ENCODE measurements at places on chromosomes 7 and 10. TPM values are rescaled to one million over a fixed set of nuclear protein-coding genes. Genes with fewer than 3 reads are reported as not detected.

- H3K36me3 ChIP-seq, result no peaks in the 10 kb centered on the region
- no peak for DNase-seq
- H3K4me1 ChIP-seq, result no peaks in the 10 kb centered on the region
- H3K4me3 ChIP-seq, result peak within 1 kb of the TSS; percentile 27
- H3K27me3 ChIP-seq, result peaks cover 5% of the 10 kb centered on the region
Measured at GRCh38 chr7:35253710-35254495, at the start of gene TBX20. Gene TBX20, minus strand, starts transcription at chr7:35254100. Its CDS starts 480 bp downstream, at chr7:35253620.

DNA sequence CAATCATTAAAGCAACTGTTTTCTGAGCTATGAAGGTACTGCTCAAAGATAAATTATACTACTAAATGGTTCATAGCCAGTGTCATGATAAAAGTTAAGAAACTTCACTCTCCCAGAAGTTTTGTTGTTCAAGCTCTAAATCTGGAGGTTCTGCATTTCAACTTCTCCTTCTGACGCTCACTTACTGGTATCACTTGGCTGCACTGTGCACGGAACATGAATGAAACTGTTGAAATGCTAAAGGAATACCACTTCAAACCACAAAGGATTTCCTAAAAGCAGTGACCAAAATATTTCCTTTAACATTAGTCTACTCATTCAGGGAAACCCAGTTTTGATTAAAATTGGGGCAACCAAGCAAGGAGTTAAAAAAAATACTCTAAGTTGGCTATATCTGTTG lies 93.6 kb downstream of the UBE2H start:
- no peak overlapping the region for H3K4me3 ChIP-seq
- no peak overlapping the region for H3K27ac ChIP-seq
- no peaks in the 10 kb centered on the region for H3K27me3 ChIP-seq
- DNase-seq, result no peak
- H3K4me1 ChIP-seq, result no peaks in the 10 kb centered on the region

ETV1 gene
- total RNA-seq, result 3.3 TPM

- H3K4me1 ChIP-seq, result no peaks in the 10 kb centered on the region
- H3K27ac ChIP-seq, result no peak overlapping the region
- no peak for DNase-seq
- no peaks in the 10 kb centered on the region for H3K36me3 ChIP-seq
- H3K4me3 ChIP-seq, result no peak overlapping the region
Measured at GRCh38 chr10:17682236-17682946, 38.4 kb downstream of the STAM start.

DNA sequence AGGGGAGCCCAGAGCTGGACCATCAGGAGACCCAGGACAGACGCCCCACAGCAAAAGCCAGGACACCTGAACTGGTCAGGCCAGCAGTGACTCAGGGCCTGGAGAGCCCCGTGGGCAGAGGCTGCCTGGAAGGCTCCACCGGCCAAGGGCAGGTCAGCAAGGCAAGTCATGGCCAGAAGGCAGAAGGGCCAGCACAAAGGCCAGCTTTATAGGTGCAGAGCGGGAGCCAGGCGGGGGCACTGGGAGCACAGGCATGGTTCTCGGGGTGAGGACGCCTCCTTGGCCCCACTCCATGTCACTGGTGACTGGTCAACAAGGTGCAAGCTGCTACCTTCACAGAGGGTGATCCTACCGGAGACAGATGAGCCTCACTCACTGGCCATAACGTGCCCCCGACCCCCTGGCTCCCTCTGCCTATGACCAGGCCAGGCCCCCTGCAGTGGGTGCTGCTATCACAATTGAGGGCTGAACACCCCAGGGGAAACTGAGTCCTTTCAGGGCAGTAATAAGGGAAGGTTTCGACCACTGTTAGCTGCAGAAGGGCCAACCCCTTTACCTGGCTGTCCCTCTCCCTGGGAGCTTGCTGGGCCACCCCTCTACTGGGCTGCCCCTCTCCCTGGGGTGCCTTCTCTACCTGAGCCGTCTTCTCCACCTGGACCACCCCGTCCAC lies 317.4 kb downstream of the PTPRN2 start:
- no peaks in the 10 kb centered on the region for H3K27me3 ChIP-seq
- no peaks in the 10 kb centered on the region for H3K36me3 ChIP-seq
- no peak overlapping the region for H3K27ac ChIP-seq
- no peaks in the 10 kb centered on the region for H3K4me1 ChIP-seq
- no peak for DNase-seq

- no peaks in the 10 kb centered on the region for H3K4me1 ChIP-seq
- no peaks in the 10 kb centered on the region for H3K36me3 ChIP-seq
- no peak overlapping the region for H3K27ac ChIP-seq
- no peaks in the 10 kb centered on the region for H3K27me3 ChIP-seq
Measured at GRCh38 chr7:137395420-137395819, 51.9 kb upstream of the PTN start.

DNA sequence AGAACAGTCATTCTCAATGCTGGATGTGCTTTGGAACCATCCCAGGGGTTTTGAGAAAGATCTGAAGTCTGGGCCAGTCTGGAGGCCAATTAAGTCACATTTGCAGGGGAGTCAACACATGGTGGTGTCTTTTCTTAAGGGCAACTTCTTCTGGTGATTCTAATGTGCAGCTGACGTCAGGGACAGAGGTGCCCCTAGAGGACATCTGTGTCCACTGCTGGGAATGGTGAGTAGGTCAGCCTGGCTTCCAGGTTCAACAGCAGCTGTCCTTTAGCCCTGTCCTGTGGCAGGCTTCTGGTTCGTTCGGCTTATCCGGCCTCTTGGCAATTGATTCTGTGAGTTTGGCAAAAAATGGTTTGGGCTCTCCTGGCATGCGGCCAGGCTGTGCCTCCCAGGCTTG lies 269.7 kb upstream of the HABP2 start:
- H3K4me3 ChIP-seq, result no peak overlapping the region
- no peaks in the 10 kb centered on the region for H3K36me3 ChIP-seq
- H3K27me3 ChIP-seq, result no peaks in the 10 kb centered on the region
- no peaks in the 10 kb centered on the region for H3K4me1 ChIP-seq
- no peak overlapping the region for H3K27ac ChIP-seq

- no peak overlapping the region for H3K27ac ChIP-seq
- H3K27me3 ChIP-seq, result no peaks in the 10 kb centered on the region
- H3K4me1 ChIP-seq, result no peaks in the 10 kb centered on the region
- no peak overlapping the region for H3K4me3 ChIP-seq
- no peak for DNase-seq
- no peaks in the 10 kb centered on the region for H3K36me3 ChIP-seq
Measured at GRCh38 chr7:1562597-1563051, 6.6 kb upstream of the TMEM184A start.

- H3K4me1 ChIP-seq, result no peaks in the 10 kb centered on the region
- H3K27ac ChIP-seq, result no peak overlapping the region
- no peaks in the 10 kb centered on the region for H3K27me3 ChIP-seq
- no peak for DNase-seq
- H3K36me3 ChIP-seq, result no peaks in the 10 kb centered on the region
Measured at GRCh38 chr7:112994656-112995055, 92.0 kb downstream of the GPR85 start.

CCDC136 gene
- not detected for total RNA-seq

FEZF1 gene
- not detected for total RNA-seq

- H3K27me3 ChIP-seq, result no peaks in the 10 kb centered on the region
- no peak for DNase-seq
- H3K4me3 ChIP-seq, result no peak overlapping the region
- no peaks in the 10 kb centered on the region for H3K36me3 ChIP-seq
Measured at GRCh38 chr10:631266-631665, 58.2 kb downstream of the DIP2C start.

ELFN1 gene
- total RNA-seq, result 6.8 TPM

GRCh38 chr10:120205368-120206018 lies 251.5 kb upstream of the PLPP4 start:
- no peaks in the 10 kb centered on the region for H3K36me3 ChIP-seq
- no peak for DNase-seq
- no peaks in the 10 kb centered on the region for H3K27me3 ChIP-seq
- no peaks in the 10 kb centered on the region for H3K4me1 ChIP-seq

- no peak overlapping the region for H3K4me3 ChIP-seq
- no peaks in the 10 kb centered on the region for H3K27me3 ChIP-seq
- no peak for DNase-seq
- H3K4me1 ChIP-seq, result no peaks in the 10 kb centered on the region
Measured at GRCh38 chr10:96470116-96470743, 43.5 kb downstream of the TLL2 start.

DNA sequence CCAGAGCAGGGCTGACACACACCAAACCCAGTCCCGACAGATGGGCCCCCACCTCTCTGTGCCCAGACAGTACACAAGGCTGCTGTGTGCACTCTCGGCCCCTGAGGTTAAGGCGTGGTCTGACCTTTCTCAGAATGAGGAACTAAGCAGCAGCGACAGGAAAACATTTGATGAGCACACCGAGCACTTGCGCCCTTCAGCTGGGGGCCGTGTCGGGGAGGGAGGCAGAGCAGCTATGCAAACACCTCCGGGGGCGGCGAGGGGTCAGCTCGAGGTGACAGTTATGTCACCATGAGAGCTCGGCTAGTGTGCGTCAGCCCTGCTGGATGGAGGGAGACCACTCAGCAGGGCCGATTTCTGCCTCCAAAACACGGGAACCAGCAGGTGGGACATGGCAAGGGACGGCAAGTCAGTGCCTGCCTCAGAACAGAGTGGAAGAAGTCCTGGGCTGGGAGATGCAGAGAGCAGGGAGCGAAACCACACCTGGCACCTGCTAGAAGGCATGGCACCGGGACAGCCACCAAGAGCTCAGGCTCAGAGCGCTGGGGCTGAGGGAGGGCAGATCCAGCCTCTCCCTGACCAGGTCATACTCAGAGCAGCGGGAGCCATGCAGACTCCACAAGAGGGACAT lies 57.4 kb downstream of the CHST15 start:
- no peak overlapping the region for H3K27ac ChIP-seq

DNA sequence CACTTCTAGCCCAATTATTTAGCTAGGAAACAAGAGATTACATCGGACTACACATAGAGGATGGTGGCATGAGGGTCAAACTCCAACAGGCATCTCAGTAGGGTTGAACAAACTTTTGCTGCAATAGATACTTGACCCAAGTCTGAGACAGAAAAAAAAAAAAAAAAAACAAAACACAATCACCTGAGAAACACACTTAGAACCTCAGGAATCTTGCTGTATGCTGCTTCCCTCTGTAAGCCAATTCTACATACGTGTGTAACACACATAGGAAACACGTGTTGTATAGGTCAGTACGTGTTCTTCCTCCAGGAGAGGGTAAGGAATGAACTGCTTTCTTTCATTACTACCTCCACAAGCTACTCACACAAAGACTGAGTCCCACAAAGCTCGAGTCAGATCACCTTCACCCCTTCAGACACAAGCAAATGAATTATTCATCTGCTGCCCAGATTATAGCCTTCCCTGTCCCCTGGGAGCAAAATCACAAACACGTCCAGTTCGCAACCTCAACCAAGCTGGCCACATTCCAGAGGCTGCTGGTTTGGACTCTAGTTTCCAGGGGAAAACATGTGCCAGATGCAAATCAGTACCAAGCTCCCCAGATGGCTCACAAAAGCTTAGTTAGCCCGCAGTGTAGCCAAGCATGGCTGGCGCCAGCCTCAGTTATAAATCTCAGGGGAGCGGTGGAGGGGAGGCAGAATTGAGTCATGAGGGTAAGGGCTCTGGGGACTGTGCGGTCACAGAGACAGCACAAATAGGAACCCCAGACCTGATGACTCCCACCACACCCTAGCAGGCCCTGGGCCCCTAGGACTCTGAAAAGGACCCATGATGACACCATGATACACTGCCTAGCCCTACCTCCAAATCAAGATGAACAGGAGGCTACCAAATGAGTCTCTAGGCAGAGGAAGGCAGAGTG lies 15.1 kb downstream of the PSAP start:
- H3K27me3 ChIP-seq, result no peaks in the 10 kb centered on the region
- H3K27ac ChIP-seq, result peak overlapping the region; percentile 48
- H3K4me3 ChIP-seq, result peak overlapping the region; percentile 17
- DNase-seq, result peak; percentile 91

- H3K4me3 ChIP-seq, result no peak overlapping the region
- no peaks in the 10 kb centered on the region for H3K36me3 ChIP-seq
Measured at GRCh38 chr7:14207138-14207537, 217.7 kb upstream of the ETV1 start.

DNA sequence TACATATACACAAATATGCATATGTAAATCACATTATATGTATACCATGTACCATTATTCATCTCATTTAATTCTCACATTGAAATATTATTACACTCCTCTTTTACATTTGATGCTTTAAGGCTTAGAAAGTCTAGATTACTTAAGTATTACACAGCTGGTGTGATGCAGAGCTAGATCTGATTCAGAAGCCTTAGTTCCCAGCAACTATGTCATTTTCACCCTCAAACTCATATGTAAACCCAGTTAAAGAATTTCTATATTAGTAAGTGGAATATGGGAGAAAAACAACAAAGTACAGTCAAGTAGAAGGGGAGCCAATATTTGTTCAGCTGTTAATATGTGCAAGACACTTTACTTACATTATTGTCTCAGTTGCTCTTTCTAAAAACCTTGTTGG lies 74.3 kb upstream of the CSTF2T start:
- H3K4me1 ChIP-seq, result no peaks in the 10 kb centered on the region
- H3K36me3 ChIP-seq, result no peaks in the 10 kb centered on the region
- H3K27ac ChIP-seq, result no peak overlapping the region
- H3K27me3 ChIP-seq, result no peaks in the 10 kb centered on the region

CACNA2D1 gene
- total RNA-seq, result 2.3 TPM

ELN gene
- 3.0 TPM for total RNA-seq

TET1 gene
- total RNA-seq, result 0.66 TPM

- no peak for DNase-seq
- no peak overlapping the region for H3K27ac ChIP-seq
- no peaks in the 10 kb centered on the region for H3K4me1 ChIP-seq
- no peaks in the 10 kb centered on the region for H3K36me3 ChIP-seq
Measured at GRCh38 chr10:200405-200804, 65.2 kb downstream of the ZMYND11 start.

DNA sequence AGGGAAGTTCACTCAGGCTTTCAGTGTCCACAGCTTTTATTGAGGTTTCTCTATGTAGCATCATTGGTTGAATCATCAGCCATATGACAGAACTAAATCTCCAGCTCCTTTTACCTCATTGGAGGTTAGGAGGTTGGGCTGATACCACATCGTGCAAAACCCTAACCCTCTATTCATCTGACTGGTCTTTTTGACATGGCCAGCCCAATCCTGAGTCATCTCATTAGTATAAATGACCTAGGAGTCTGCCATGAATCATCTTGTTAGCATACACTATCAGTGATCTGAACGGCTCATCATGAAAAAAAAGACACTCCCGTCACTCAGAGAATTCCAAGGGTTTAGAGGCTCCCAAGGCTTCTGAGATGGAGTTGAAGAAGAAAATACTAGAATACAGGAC lies 669.8 kb upstream of the POT1 start:
- DNase-seq, result no peak
- H3K4me3 ChIP-seq, result no peak overlapping the region
- H3K27ac ChIP-seq, result no peak overlapping the region
- H3K4me1 ChIP-seq, result no peaks in the 10 kb centered on the region
- no peaks in the 10 kb centered on the region for H3K36me3 ChIP-seq

ZNF316 gene
- total RNA-seq, result 9.9 TPM

GRCh38 chr7:95045236-95045923 lies 138.0 kb downstream of the PPP1R9A start:
- no peaks in the 10 kb centered on the region for H3K4me1 ChIP-seq
- H3K27me3 ChIP-seq, result no peaks in the 10 kb centered on the region
- no peak overlapping the region for H3K4me3 ChIP-seq
- H3K36me3 ChIP-seq, result no peaks in the 10 kb centered on the region
- no peak for DNase-seq

- H3K36me3 ChIP-seq, result no peaks in the 10 kb centered on the region
- no peak overlapping the region for H3K27ac ChIP-seq
- H3K27me3 ChIP-seq, result no peaks in the 10 kb centered on the region
- DNase-seq, result no peak
- H3K4me1 ChIP-seq, result no peaks in the 10 kb centered on the region
Measured at GRCh38 chr10:101260764-101261481, 31.7 kb upstream of the LBX1 start.

All from right lobe of liver (tissue), 6 donors.